ENCODE measurements at places on chromosomes 5 and 9.

DNA sequence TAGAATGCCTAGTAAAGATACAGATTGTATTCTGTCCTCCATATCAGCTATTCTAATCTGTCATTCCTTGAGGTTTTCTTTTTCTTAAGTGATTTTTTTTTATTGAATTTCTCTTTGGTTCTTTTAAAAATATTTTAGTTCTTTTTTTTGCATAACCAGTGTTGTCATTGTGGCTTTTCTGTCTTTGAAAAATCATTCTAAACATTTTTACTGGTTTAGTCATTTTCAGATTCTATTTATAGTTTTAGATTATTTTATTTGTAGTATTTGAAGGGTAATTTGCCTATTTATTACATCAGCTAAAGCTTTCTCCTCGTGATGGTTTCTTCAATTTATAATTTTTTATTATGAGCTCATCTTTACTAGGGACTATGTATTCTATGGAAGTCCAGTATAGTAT is 78.1 kb downstream of the NDUFAF2 start:
- no peak for DNase-seq

DNA sequence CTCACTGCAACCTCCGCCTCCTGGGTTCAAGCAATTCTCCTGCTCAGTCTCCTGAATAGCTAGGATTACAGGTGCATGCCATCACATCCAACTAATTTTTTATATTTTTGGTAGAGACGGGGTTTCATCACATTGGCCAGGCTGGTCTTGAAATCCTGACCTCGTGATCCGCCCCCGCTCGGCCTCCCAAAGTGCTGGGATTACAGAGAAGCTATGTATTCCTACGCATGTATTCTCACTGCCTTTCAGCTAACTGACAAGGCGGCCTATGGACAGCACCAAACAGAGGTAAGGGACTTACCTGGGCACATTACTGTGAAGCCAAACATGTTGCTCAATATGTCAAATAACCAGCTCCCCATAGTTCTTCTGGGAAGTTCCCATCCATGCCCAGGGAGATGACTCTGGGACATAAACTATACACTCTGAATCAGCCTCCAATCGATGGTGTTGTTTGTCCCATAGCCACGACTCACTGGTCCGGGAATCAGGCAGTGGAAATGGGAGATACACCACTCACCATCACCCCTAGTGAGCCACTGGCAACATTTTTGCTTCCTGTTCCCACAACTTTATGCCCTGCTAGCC is 114.6 kb downstream of the SYK start:
- no peak for DNase-seq

DNA sequence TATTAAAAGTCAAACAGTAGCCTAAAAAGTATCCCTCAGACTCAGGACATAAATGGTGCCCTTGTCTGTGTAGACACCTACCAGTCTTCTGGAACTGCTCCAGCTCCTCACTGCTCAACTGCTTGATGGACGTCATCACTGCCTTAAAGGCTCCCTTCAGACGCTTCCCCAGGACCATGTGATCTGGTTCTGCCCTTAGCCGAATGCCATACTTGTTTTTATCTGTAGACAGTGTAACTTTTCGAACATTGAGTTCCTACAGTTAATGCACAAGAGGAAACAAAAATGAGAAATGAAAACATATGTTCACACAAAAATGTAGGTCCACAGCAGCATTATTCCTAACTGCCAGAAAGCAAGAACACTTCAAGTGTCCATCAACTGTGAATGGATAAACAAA is 46.2 kb downstream of the IARS1 start:
- no peak for DNase-seq

DNA sequence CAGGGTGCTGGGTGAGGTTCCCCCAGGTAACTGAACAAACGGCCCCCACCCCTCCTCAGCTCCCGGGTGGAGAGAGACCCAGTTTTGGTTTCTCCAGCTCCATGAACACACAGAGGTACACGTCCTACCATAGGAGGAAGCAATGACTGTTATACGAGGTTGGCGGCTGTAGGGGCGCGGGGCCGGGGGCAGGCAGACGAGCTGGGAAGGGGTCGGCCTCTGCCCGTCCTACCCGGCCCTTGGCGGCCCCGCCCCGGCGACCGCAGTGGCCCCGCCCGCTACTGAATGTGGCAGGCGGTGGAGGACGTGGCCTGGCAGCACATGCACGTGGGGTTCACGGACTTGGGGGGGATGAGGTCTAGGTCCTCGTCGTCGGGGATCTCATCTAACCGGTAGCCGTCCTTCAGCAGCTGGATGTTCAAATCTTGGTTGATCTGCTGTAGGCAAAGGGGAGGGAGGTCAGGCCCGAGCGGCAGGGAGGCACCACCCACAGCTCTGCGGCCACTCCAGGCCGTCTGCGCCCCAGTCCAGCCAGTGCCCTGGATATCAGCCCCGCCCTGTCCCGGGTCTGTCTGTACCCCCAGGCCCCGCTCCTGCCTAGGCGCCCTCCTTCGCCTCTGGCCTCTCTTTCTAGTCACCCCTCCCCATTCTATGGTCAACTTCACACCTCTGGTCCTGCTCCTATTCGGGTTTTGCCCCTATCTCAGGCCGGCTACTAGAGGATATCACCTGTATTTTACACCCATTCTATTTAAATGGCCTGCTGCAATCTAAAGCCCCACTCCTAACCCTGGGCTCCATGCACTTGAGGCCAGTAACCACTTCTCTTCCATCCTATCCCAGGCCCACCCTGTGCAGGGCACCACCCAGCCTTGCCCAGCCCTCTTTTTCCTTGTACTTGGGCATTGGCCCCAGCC is 24.2 kb upstream of the MYORG start:
- no peak for DNase-seq

DNA sequence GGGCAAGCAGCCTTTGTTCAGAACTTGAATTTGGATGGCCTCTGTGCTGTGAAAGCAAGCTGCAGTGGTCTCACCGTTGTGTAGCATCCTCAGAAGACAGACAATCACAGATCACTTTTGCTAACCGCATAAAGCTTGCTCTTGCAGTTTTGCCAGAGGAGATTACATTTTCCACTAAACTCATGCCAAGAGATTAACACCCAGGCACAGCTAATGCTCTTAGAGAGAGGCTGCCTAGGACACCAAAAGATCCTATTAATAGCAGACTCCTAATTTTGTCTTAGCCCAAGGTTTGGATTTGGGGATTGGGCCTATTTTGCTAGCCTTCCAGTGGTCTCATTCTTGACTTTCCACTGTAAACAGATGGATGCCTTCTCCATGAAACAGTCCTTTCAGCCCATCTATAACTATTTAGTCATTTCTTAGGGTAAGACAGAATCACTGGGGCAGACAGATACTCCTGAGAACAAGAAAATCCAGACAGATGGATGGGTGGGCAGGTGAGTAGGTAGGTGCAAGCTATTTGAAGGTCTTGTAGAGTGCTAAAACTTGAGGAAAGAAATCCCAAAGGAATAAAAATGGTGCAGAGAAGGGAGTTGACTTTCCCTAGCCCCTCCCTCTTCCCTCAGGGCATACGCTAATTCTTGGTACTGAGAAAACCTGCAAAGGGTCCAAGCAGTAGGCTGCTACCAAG is 506.2 kb downstream of the SPOCK1 start:
- DNase-seq, result no peak

DNA sequence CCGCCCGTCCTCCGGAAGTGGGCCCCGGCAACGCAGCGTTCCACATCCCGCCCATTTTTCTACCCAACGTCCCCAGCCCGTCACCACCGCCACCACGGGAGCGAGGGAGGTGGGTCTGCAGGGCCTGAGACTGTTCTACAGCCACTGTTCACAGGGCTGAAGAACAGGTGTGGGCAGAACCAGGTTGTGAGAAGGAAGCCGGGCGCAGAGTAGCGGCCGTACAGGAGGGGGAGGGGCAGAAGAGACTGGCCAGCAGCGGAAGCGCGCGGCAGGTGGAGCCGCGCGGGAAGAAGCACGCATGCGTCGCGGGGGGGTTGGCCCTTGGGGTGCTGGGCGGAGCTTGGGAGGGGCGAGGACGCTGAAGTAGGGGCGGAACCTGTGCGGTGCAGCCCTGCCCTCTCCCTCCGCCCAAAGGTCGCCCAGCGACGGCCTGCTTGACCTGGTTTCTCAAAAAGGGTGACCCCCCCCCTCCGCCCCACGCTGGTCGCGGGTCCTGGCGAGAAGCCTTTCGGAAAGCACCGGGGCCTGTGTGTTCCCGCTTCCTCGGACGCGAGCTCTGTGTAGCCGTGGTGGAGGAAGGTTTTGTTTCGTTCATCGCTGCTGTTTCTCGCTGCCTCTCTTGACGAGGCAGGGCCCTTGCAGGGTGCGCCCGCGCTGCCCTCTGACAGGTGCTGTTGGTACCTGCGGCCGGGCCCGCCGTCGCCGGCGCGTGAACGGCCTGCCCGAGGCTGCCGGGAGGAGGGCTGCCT is 7.8 kb upstream of the MGAT1 start:
- peak; percentile 94 for DNase-seq

- DNase-seq, result no peak
Measured at GRCh38 chr5:125551797-125552196, 805.4 kb upstream of the ZNF608 start.

- DNase-seq, result no peak
Measured at GRCh38 chr5:172502410-172502809, 48.1 kb upstream of the SH3PXD2B start.

DNA sequence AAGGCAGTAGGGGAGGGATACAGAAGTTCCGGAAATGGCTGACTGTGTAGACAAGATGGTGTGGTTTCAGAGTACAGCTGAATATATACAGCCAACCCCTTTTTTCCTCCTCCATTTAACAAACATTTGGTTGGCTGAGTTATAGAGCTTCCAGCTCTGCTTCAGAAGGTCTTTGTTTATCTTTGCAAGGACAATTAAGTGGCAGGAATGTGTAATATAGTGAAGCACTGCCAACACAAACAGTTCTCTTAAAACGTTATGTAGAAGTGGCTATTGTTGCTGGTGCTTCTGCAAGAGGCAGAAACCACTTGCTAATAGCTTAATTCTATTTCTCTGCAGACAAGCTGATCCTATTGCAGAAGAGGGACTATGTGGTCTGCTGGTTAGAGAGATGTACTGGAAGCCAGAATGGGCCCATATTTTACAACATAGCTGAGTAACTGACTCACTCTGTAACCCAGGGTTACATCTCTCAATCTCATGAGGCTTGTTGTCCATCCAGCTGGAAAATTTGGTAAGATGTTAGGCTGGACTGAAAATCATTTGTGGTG is 62.7 kb upstream of the OSMR start:
- DNase-seq, result no peak

DNA sequence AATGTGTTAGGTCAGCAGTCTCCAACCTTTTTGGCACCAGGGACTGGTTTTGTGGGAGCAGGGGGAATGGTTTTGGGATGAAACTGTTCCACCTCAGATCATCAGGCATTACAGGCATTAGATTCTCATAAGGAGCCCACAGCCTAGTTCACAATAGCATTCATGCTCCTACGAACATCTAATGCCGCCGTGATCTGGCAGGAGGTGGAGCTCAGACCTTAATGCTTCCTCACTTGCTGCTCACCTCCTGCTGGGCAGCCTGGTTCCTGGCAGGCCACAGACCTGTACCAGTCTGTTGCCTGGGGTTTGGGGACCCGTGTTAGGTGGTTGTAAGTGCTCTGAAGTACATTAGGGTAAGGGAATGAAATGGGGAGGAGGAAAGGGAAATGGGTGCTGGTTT is 9.7 kb upstream of the CTNNA1 start:
- no peak for DNase-seq

GRCh38 chr9:114806526-114806900 is 674 bp upstream of the TNFSF15 start:
- no peak for DNase-seq

- DNase-seq, result no peak
Measured at GRCh38 chr5:56633950-56634349, 181.4 kb upstream of the MAP3K1 start.

GRCh38 chr9:125202846-125203618 is 2.7 kb downstream of the RABEPK start:
- DNase-seq, result no peak

DNA sequence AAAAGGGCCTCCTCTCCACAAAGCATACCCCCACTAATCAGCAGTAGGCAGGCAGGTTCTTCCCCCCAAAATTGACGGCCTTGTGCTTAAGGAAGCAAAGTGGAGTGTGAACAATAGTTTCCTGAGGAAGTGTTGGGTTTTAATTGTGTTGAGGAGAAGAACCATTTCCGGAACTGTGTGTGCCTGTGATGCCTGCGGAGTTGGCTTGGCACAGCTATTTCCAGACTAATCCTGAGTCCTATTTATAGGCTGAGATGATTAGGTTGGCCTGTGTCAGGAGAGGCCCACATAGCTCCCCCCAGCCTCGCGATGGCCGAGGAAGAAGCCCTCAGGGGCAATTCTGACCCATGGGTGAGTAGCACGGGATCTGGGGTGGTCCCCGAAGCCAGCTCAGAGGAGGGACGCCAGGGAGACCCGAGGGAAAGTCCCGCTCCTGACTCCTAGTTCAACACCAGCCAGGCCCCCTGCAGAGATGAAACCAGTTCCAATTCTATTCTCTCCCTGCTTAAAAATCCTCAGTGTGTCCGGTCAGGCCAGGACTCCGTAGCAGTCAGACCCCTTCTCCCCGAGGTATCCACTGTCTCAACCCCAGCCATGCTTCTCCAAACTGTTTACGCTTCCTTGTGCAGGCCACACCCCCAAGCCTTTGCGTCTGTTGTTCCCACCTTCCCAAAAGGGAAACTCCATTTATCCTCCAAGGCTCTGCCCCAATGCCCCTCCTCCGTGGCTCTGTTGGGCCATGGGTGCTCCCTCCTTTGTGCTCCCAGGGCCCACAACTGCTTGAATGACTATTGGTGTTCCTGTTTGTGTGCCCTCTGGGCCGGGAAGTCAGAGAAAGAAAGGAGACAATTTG is 18.1 kb downstream of the GSN start:
- DNase-seq, result no peak

DNA sequence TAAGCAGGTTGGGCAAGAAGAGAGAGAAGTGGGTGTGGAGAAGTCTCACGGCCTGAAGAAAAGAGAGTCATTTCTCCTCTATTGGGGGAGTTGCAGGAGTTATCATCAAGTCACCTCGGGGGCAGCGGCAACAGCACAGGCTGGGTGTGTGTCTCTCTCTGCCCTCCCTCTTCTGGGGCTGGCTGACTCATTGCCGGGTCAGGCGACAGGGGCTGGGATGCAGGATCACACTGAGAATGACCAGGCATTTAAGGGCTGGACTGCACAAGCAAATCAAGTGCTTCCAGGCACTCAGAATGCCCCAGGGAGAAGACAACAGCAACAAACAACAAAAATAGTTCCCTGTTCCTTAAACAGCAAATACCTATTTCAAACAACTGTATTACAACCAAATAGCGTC is 6.3 kb upstream of the EQTN start:
- no peak for DNase-seq
